ENCODE measurements at places on chromosomes 16 and 17.

DNA sequence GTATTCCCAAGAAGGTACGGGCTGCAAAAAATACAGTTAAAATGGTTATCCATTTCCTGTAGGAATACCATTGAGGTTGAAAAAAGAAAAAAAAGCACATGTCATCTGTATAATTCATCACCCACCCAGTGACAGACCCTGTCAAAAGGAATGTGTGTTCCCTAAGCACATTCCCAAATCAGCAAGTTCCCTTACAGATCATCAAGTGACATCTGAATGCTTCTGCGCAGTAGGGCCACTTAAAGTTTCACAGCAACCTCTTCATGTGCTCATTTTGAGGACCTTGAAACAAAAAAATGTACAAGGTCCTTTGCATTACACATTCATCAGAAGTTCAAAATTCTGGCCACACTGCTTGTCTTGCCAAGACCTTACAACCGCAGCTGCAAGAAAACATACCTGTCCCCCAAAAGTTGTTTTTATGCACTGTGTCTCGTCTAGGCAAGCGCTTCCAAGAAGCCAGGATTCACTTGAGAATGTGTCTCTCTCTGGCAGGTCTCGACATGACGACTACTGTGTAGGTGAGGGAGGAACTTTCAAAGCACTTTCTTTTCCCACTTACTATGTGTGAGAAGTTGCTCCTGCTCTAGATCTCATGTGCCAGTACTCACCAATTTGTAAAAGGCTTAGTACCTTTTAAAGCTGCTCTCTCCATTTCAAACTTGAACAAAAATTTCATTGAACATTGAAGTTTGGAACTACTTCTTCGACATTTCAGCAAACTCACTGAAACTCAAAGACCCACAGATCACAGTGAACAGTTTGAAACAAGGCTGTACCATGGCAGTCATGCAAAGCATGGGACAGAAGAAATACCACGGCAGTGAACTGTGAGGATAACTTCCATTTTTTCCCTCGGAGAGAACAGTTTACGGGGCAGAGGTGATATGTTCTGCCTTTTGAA, 4.3 kb upstream of the POLG2 start:
- DNase-seq = no peak

DNA sequence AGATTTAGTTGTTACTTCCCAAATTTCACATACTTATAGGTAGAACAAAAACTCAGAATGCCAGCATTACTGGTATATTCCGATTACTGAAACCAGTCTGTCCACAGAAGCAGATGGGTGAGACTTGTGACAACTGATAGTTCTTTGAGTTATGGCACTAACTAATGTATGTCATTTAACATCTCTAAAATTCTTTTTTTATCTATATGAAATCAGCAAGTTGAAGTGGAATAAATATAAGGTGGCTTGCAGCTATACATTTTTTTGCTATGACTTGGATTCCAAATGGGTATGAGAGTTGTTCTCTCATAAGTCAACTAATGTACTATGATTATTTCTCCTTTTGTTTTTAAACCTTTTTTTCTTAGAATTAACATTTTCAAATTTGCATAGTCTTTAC, 69.1 kb downstream of the VMP1 start:
- DNase-seq = no peak

- DNase-seq = no peak
These were observed 53.5 kb downstream of the SMURF2 start for GRCh38 chr17:64608571-64608981.

DNA sequence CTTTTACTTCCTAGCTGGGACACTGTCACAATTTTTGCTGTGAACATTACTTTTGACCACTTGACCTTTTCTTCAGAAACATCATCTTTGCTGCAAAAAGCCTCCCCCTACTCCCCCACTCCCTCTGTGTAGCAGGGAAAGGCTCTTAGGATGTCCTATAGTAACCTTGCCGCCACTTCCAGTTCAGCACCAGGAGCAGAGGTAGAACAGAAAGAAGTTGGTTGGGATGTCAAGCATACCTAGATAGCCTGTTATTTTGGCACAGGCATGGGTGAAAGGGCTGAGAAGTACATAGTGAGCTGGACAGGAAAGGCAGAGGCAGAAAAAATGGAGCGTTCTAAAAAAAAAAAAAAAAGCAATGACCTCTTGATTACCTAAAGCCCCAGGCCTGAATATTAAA, 31.3 kb downstream of the SMIM36 start:
- no peak for DNase-seq

GRCh38 chr17:72432881-72433280, 312.1 kb downstream of the SOX9 start:
- DNase-seq = no peak

GRCh38 chr16:66353055-66353454, 13.4 kb upstream of the CDH5 start:
- DNase-seq = no peak

- no peak for DNase-seq
These were observed 4.7 kb upstream of the MPO start for GRCh38 chr17:58285422-58285810.

DNA sequence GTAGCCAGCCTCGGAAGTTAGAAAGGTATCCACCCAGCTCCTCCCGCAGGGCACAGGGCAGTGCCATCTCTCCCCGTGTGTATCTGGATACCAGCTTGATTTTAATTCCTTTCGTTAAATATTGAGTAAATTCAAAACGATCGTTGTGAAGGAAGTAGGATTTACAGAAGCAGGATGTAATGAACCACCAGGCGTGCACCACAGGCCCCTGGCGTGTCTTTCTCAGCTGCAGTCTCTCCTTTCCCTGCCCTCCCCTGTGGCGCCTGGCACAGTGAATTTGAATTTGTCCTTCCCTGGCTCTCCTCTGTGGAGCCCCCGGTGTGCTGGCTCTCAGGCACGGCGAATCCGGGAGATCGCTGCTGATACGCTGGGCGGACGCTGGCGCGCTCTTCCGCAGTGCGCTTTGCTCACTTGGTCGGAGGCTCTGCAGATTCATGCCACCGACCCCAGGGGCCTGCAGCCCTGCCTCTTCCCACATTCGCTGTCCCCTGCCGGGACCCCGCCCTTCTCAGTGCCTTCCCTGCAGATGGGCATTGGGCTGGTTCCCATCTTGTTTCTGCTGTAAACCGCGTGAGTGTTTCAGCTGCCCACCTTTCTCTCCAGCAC, 164.6 kb downstream of the RPTOR start:
- DNase-seq = no peak

GRCh38 chr17:17779015-17779611, 57.7 kb downstream of the SREBF1 start:
- DNase-seq = no peak

- DNase-seq = no peak
These were observed 50.8 kb downstream of the DNAH17 start for GRCh38 chr17:78526231-78527025.

DNA sequence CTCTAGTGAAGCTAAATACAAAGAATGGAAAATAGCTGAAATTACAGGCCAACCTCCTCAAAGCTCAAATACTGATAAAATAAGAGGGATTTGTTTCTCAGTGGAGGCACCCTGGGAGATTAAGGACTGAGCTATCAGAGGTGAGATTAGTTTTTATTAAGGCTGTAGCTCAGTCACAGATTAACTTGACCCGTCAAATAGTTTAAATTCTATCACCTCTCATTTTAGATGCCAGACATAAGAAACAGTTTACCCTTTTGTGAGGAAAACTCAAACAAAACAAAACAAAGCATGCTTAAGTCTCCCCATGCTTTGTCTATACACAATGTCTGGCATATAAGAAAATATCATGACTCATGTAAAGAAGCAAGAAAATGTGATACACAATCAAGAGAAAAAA, 208.3 kb upstream of the PMFBP1 start:
- no peak for DNase-seq

Measured in stimulated activated CD8-positive, alpha-beta memory T cell treated with anti-CD3 and anti-CD28 coated beads, Interleukin-2, amount 100 ng/mL, for 48 hours (primary cell).